Iris pigment epithelial cell (primary cell): ENCODE measurements at places on chromosomes 2 and 18.

DNA sequence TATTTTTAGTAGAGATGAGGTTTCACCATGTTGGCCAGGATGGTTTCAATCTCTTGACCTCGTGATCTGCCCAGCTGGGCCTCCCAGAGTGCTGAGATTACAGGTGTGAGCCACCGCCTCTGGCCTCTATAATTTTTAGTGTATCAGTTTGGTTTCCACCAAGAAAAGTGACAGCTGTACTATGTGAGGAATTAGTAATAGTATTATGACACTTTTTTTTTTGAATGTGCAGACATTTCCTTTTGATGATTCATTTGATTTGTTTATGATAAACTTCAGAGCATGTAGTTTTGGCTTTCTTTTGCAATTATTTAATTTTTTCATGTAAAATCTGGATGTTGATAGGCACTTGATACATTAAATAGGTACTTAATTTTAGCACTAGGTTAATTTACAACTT, 61.5 kb downstream of the PTPN4 start:
- DNase-seq = peak; percentile 40

GRCh38 chr2:217930761-217931563, 71.8 kb downstream of the TNS1 start:
- DNase-seq = no peak

DNA sequence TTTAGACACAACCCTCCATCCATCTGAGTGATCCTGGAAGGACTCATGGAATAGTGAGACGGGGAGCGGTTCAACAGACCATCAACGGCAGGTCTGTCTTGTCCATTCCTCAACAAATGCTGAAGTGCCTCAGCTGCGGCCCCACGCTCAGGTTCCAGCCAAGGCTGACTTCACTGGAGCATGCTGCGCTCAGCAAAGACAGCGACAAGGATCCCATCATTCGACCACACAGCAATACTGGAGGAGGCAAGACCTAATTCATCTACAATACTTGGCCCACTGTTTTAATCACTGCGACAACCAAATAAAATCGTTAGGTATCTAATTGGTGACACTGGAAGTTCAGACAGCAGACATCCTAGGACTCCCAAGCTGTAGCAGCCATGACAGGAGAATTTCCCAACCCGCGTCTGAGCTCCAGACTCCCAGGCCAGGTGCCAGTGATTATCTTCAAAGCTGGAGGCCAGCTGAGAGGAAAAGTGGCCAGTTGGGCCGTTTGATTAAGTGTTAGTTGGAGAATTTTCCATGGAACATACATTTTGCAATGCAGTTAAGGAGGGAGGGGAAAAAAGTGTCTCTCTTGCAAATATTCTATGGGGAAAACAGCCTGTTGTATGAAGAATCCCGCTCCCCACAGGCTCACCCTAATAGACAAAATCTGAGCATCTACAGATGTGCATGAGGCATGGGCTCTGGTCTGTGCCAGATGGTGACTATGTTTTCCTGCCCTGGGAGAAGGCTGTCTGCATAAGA, 92.5 kb upstream of the SLC35G4 start:
- DNase-seq = no peak

- DNase-seq = no peak
These were observed 168.1 kb upstream of the HS6ST1 start for GRCh38 chr2:128486640-128487375.

DNA sequence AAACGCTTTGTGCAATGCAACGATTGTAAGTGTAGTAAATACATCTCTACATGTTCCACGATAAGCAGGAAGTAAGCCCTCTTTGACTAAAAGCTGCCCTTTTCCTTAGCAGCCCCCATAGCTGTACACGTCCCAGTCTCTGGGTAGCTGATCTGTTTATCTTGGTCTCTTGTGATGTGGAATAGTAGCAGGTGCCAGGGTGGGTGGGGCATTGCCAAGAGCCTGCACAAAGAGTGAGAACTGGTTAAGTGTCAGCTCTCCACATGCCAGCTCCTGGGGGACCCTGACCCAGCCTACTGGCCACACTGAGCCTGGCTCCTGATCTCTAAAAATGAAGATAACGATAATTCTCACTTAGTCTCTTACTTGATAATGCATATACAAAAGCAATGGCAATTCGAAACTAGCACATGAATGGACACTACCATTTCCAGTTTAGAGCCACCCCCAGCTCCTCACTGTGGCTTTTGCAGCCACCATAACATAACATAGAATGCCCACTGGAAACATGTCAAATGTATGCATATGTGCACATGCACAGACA, 92.3 kb downstream of the MYT1L start:
- DNase-seq = no peak

- peak; percentile 55 for DNase-seq
These were observed 81.2 kb downstream of the ADD2 start for GRCh38 chr2:70686577-70687460.

GRCh38 chr2:105597806-105598803, 146.6 kb upstream of the NCK2 start:
- no peak for DNase-seq

- DNase-seq = no peak
These were observed 16.5 kb upstream of the EFR3B start for GRCh38 chr2:25025229-25026007.

DNA sequence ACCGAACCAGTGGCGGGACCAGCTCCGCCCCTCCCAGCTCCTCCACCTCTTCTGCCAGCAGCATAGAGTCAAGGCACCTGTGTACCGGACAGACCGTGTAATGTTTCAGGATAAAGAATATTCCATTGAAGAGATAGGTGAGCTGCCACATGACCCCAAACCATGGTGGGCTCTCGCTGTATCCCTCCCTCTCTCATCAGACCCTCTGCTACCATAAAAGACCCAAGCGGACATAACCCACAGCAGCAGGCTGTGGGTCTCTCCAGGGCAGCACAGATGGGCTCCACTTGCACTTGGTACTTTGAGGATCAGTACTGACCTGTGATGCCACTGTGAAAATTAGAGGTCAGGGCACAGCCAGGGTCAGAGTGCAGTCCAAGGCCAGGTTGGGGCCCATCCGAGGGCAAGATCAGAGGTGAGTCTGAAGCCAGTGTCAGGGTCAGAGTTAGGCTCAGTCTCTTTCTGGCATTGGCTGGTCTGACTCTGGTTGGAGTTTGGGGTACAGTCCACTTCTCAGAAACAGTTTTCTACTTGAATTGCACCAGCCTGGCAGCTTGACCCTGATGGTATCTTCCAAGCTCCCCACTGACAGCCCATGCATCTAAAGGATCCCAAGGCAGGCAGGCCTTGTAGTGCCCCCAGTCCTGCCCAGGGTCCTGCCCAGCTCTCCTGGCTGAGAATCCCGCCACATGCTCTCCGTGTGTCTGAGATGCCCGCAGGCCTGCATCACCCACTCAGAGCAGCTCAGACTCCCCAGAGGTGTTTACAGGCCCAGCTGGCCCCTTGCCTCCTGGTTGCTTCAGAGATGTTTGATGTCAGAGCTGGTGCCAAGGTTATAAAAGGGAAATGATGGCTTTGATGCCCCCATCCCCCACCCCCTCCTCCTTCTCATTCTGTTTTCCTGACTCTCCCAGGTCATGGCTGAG, 212.1 kb downstream of the DYSF start:
- DNase-seq = no peak

- peak; percentile 60 for DNase-seq
These were observed at the start of gene CD8A for GRCh38 chr2:86790676-86791572. CD8A (minus strand) TSS chr2:86790913; CDS start chr2:86790825, 88 bp downstream.

GRCh38 chr2:220002251-220002650, 374.8 kb downstream of the SLC4A3 start:
- DNase-seq = no peak

DNA sequence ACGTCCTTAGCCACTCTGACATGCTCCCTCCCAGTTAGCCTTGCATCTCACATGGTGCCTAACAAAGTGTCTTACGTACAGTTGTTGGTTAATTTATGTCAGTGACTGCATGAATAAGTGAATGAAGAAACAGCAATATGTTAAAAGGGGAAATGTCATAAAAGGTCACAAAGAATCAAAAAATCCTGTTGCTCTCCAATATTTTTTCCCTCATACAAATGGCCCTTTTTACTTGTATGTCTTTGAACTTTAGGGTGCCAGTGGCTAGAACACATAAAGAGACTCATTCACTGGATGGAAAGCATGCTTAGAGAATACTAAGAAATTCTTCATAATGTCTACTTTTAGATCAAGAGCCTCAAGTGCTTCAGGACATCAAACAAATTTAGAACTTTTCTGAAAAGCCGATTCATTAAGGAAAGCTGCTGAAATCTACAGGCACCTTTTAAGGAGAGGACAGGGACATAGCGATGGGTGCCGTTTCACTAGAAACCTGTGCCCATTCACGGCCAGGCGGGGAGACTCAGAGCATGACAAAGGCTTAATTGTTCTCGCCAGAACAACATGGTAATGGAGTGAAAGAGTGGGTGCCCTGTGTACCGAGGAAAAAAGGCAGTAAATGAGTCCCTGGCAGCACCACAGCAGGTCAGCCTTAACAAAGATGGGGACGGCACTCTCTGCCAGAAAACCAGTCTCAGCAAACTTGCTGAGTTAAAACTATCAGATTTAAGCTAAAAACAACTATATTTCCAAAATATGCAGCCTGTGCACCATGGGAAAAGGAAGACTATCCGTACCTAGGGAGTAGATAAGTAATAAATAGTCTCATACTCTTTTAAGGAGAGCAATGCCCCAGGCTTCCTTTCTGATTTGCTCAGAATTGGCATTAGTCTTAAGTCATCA, 71.6 kb upstream of the SPTBN1 start:
- DNase-seq = no peak

GRCh38 chr2:169172151-169172735, 102.9 kb downstream of the DHRS9 start:
- peak; percentile 5 for DNase-seq

DNA sequence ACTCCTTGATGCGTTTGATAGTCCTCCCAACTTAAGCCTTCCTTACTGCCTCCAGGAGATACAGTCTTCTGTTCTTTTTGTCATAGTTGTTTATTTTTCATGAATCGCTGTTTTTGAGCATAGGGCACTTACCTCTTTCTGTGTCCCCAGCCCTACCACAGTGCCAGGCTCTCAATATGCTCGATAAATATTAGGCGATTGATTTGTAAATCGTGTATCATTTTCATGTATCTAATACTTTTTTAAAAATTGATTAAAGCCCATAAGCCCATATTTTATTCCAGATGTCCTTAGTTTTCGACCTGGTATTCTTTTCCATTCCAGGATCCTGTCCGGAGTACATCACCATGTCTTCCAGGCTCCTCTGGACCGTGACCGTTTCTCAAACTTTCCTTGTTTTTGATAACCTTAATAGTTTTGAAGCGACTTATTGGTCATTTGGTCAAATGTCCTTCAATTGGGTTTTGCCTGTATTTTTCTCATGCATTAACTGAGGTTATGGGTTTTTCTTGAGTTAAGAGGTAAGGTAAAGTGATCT, 444 bp upstream of the MMADHC start:
- no peak for DNase-seq

GRCh38 chr2:70087702-70088597, 673 bp downstream of the PCBP1 start:
- DNase-seq = peak; percentile 58

GRCh38 chr2:217573571-217573970, 429.2 kb downstream of the TNS1 start:
- peak; percentile 86 for DNase-seq

DNA sequence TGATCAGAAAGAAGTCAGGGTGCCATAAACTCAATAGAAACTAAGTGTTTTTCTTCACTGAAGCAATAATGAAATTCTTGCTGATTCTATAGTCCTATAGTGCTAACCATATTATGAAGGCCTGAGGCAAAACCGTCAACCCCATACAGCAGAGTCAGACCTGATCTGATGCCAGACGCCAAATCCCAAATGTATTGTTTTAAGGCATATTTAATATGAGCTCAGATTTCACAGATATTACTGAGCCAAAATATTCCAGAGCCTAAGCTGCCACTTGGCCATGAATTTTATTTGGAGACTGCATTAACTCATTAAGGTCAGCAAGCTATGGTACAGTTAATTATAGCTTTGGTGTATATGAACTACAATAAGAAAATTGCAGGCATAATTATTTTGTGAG, 53.4 kb downstream of the SCN1A start:
- DNase-seq = no peak

DNA sequence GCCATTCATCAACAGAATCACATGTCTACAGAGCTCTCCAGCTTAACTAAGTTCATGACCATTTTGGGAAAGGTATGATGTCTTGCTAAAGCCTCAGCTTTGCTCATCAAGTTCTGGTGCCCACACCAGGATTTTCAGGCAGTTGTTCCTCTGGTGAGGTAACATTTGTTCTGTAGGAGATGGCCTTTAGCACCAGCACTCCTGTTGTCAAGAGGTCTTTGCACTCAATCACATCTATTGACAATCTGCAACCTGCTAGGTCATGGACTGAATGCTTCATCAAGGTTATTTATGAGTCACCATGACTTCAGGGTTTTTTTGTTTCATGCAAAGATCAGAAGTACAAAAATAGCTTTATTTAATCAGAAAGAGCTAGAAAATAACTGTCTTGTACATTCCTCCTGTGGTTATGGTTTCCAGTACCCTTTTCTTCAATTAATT, 36.6 kb upstream of the VIT start:
- peak; percentile 21 for DNase-seq

DNA sequence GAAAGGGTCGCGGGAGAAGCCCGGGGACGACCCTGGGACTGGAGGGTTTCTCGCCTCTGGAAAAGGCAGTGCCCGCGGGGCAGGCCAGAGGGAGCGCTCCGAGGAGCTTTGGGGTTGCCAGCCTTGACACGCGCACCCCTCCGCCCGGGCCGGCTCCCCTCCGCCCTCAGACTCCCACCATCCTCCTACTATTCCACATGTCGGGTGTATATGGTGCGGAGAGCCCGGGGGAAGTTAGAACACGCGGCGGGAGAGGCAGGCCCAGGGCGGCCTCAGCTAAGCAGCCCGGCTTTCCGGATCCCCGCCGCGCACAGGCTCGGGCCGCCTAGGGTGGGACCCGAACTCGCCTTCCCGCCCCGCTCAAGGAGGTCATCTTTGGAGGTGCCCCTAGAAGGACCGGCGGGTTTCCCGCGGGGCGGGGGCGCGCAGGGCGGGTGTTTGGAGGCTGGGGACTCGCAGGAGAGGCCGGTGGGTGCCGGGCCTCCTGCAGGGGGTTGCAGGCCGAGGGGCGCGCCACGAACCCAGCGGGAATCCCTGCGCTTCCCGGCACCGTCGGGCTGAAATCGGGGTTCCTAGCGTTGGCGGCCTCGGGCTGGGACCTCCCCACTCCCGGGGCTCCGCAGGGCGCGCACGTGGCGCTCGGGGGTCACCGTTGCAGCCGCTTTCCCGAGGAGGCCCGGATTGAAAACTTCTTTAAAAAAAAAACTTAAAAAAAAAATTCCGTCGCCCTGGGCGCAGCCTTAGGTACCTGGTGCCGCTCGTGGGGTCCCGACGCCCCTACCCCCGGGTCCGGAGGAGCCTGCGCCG, 3.7 kb downstream of the NFATC1 start:
- no peak for DNase-seq

GRCh38 chr2:240425236-240425615, 10.2 kb upstream of the GPC1 start:
- no peak for DNase-seq

GRCh38 chr2:71589763-71590162, 136.4 kb downstream of the DYSF start:
- DNase-seq = no peak

- DNase-seq = no peak
These were observed 140.5 kb downstream of the ZFP36L2 start for GRCh38 chr2:43085929-43086328.
